Stimulated activated CD8-positive, alpha-beta memory T cell treated with anti-CD3 and anti-CD28 coated beads, Interleukin-7, amount 100 ng/mL, for 1 hour (primary cell): ENCODE measurements at places on chromosomes 5 and 9.

DNA sequence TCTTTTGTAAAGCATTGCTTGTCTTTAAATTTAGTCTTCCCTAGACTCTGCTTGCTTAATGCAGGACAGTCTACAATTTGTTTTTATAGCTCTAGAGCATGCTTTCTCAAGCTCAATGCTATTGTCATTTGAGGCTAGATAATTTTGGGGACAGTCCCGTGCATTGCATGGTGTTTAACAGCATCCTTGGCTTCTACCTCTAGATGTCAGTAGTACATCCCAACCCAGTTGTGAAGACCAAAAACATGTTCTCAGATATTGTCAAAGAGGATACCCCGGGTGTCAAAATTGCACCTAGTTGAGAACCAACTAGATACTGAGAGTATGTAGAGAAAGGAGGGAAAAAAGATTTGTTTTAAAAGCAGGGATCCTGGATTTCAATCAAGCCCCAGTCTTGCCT lies 277.5 kb downstream of the CEMIP2 start:
- DNase-seq, result no peak

- DNase-seq, result no peak
Measured at GRCh38 chr9:6566409-6567139, 79.0 kb downstream of the GLDC start.

- DNase-seq, result no peak
Measured at GRCh38 chr9:124255222-124255621, 2.5 kb upstream of the NEK6 start.

- DNase-seq, result no peak
Measured at GRCh38 chr9:15469862-15470261, 40.9 kb downstream of the PSIP1 start.

DNA sequence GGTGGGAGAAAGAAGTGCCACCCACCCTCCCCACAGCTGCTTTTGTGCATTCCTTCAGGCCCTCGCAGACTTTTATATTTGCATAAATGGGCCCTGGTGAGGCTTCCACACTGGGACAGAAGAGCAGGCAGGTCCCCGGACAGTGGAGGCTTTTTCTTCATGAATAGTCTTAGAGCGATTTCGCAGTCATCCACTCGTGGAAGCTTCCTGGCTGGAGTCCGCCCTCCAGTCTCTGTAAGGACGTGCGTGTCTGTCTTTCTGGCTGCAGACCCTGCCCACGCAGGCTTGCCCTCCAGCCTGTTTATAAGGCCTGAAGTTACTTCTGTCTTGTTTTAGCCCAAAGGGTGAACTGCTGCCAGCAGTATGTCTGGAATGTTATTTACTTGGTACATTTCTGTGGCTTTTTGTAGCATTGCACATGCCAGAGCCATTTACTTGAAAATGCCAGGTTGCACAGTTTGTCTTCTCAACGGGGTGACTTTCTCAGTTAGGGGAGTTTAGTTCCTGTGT lies 195.7 kb downstream of the AOPEP start:
- DNase-seq, result no peak

- DNase-seq, result no peak
Measured at GRCh38 chr5:6660688-6661087, 27.4 kb downstream of the SRD5A1 start.

- DNase-seq, result no peak
Measured at GRCh38 chr5:625516-625915, 13.4 kb downstream of the CEP72 start.

- no peak for DNase-seq
Measured at GRCh38 chr5:154478224-154478565, at the start of gene HAND1. TSS of gene HAND1 (minus strand) at chr5:154478227. CDS start at chr5:154478008, 219 bp downstream.

- no peak for DNase-seq
Measured at GRCh38 chr5:75663579-75664284, 52.5 kb downstream of the ANKDD1B start.

- no peak for DNase-seq
Measured at GRCh38 chr5:15023846-15024245, 152.3 kb upstream of the ANKH start.

GRCh38 chr9:96565671-96566497 lies 53.8 kb downstream of the CDC14B start:
- DNase-seq, result no peak
